Stimulated activated CD8-positive, alpha-beta memory T cell treated with anti-CD3 and anti-CD28 coated beads, Interleukin-15, amount 100 ng/mL, for 24 hours (primary cell): ENCODE measurements at places on chromosomes 7 and 10.
A peak's percentile ranks its signal among the peaks of the same experiment; 100 is the strongest.

- DNase-seq = no peak
Measured at GRCh38 chr7:2018569-2019460, 213.9 kb downstream of the MAD1L1 start.

DNA sequence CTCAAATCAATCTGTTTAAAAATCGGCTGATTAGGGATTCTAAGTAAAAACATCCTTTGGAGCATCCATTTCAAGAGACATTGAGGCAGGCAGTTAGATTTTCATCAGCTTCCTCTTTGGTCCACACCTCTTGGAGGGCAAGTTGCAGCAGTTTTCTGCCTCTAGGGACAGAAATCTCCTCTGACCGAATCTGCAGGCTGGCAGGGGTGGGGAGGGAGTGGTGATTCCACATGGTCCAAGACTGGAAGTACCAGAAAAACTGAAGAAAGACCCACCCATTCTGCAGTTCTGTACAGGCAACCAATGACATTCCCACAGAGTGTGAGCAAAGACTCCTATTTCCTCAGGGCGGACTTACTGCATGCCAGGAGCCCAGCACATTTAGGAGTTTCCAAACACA lies 29.0 kb downstream of the FGFBP3 start:
- no peak for DNase-seq

- no peak for DNase-seq
Measured at GRCh38 chr7:20193242-20193777, 23.9 kb downstream of the MACC1 start.

DNA sequence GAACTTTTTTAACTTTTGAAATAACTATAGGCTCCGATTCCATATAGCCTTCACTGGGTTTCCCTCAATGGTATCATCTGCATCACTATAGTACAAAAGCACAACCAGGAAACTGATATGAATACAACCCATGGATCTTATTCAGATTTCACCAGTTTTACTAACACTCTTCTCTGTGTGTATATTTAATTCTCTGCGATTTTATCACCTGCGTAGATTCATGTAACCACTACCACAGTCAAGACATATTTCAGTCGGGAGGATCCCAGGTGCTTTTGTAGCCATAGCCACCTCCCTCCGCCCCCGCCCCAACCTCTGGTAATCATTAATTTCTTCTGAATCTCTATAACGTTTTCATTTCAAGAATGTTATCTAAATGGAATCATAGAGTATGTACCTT lies 82.8 kb upstream of the C7orf33 start:
- DNase-seq = no peak

GRCh38 chr10:132590094-132590751 lies 52.6 kb downstream of the INPP5A start:
- no peak for DNase-seq

DNA sequence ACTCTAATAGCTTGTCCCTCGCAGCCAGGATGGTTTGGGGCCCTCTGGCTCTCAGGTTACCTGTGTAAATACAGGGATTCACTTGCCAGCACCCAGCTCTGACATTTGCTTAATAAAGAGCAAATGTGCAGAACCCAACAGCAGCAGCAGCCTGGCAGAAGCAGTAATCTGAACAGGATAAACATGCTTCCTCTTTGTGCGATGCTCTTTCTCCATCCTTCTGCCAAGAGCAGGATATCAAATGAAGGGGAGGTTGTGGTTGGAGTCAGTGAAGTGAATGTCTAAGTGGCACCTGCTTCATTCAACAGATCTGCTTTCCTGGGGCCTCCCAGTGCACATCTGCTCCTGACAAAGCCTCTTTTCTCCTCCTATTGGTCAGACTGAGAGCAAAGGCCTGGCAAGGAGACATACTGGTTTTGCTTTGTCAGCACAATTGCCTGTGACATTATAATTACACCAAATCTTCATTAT lies 130.3 kb downstream of the NRF1 start:
- DNase-seq = no peak

DNA sequence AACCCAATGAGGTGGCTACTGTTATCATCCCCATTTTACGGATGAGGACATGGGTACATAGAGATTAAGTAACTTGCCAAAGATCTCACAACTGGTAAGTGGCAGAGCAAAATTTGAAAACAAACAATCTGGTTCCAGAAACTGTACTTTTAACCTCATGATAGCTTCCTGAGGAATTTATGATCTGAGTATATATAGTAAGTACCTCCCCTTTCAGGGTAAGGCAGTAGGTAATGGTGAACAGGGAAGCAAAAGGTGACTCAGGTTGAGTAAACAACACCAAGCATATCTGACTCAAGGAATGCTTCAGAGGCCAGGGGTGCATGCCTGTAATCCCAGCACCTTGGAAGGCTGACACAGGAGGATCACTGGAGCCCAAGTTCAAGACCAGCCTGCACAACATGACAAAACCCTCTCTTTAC lies 21.1 kb downstream of the KLLN start:
- no peak for DNase-seq

DNA sequence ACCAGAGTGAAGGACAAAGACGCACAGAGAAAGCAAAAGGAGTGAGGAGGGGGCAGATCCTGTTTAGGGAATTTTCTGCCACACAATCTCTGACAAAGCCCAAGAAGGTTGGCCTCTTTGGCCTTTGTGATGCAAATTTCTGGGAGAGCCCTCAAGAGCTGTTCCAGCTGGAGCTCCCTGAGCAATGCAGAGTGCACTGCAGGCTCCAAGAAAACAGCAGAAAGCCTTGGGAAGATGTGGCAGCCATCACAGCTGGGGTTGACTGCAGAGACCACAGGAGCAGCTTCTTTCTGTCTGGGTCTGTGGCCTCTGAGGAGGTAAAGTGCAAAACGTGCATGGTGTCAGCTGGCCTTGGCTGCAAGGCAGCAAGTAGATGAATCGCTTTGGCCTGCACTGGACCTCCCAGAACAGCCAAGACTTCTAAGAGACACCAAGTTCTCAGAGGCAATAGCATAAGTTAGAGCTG lies 200.2 kb downstream of the ELMO1 start:
- DNase-seq = no peak

DNA sequence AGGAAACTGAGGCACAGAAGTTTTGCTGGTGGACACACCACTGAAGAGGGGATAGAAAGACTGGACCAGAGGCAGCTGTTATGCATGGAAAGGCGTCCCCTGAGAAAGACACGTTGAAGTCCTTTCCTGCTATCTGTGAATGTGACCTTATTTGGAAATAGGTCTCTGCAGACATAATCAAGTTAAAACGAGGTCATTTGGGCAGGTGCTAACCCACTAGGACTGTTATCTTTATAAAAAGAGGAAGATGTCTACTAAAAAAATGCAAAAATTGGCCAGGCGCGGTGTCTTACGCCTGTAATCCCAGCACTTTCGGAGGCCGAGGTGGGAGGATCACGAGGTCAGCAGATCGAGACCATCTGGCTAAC lies 31.6 kb downstream of the ELMO1 start:
- no peak for DNase-seq

- DNase-seq = no peak
Measured at GRCh38 chr10:91617072-91617609, 15.7 kb downstream of the PPP1R3C start.

DNA sequence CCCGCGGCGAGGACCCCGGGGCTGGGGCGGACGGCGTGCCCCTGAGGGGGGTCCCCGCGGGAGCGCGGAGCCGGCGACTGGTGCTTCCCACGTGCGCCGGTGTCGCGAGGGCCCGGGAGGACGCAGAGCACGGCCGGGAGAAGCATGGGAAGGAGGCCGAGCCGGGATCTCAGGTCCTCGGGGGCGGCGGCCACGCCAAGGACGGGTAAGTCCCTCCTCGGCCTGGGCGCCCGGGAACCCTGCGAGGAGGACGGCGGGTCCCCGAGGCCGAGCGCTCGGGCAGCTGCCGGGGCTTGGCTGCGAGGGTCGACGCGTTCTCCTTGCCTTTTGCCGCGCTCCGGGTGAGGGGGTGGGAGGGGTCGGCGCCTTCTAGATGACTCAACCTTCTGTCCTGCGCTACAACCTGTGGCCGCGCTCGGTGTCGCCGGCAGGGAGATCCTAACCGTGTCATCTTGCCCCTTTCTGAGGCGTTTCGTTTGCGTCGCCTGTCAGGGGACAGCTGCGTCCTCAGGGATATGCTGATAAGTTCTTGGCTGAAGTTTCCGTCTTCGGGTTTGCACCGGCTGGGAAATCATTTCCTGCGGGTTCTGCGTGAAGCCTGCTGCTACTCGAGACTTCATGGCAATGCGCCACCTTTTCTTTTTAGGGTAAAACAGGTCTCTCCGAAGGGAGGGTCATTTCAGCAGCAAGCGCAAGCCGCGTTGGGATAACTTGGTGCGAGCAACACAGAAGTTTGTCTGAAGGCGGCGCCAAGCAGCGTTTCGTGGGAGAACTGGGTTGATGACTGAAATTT lies 529 bp downstream of the TASOR2 start:
- DNase-seq = peak; percentile 6

DNA sequence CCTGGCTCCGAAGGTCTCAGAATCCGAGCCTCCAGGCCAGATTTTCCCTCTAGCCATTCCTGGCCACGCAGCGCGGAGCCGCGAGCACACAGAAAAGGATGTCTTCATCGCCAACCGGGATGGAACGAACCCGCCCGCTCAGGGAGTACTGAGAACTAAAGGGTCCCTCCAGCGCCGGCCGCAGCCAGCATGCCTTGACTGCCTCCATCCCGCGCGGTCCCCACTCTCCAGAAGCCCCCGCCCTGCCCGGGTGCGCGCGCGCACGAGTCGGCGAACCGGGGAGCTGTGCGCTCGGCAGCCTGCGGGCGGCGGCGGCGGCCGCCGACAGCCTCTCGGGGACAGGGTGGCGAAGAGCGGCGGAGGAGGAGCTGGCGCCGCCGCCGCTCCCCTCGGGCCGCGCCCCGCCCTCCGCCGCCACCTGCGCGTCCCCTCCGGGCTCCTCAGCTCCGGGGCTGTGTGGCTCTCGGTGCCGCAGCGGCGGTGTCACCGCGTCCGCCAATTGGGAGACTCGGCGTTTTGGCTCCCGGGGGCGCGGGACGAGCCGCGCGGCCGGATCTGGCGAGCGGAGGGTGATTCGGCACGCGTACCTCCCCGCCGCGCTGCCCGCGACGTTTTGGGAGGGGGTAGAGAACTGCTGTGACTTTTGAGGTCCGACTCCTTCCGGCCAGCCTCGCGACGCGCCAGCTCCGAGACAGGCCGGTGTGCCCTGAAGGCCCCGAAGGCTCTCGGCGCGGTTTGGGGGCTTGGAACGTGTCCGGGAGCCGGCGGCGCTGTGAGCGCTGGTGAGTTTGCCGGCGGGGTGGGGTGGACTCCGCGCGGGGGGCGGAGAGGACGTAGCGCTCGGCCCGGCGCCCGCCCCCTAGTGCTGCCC lies 453 bp upstream of the GALNT17 start:
- no peak for DNase-seq

GRCh38 chr7:94276027-94276426 lies 118.7 kb upstream of the COL1A2 start:
- no peak for DNase-seq
